ENCODE measurements at places on chromosomes 5 and 9. TPM values are rescaled to one million over a fixed set of nuclear protein-coding genes. Genes with fewer than 3 reads are reported as not detected.

The OSMR gene
- not detected for total RNA-seq

The GPR150 gene
- 1.2 TPM for total RNA-seq

The PCDHGA1 gene
- total RNA-seq: 0.11 TPM

The FCN2 gene
- not detected for total RNA-seq

The BRINP1 gene
- total RNA-seq: not detected

The NKD2 gene
- total RNA-seq: 0.36 TPM

The TNPO1 gene
- total RNA-seq: 76.2 TPM

The SAPCD2 gene
- 26.4 TPM for total RNA-seq

The AK8 gene
- total RNA-seq: 0.30 TPM

The EIF4E1B gene
- total RNA-seq: not detected

The SNX18 gene
- total RNA-seq: 26.2 TPM

The ESM1 gene
- 0.42 TPM for total RNA-seq

The FAM153A gene
- 42.0 TPM for total RNA-seq

The PCDHA10 gene
- not detected for total RNA-seq

The NRG2 gene
- not detected for total RNA-seq

The PCDHB4 gene
- total RNA-seq: not detected

The PCDHB14 gene
- total RNA-seq: not detected

The CAMLG gene
- total RNA-seq: 24.7 TPM

The CATSPER3 gene
- total RNA-seq: 0.44 TPM

The CNTNAP3 gene
- not detected for total RNA-seq

The CKMT2 gene
- total RNA-seq: not detected

The PCDHB3 gene
- total RNA-seq: not detected

The PCDHB2 gene
- not detected for total RNA-seq

The PCDHB9 gene
- not detected for total RNA-seq

The PTPN3 gene
- not detected for total RNA-seq

The ANXA2R gene
- total RNA-seq: 41.1 TPM

The KIF27 gene
- 3.4 TPM for total RNA-seq

The CXCL14 gene
- not detected for total RNA-seq

The RASGEF1C gene
- not detected for total RNA-seq

The ALDOB gene
- total RNA-seq: not detected

The C5orf24 gene
- 32.4 TPM for total RNA-seq

The GLT6D1 gene
- not detected for total RNA-seq

The AQP7 gene
- not detected for total RNA-seq

The PCDHGA8 gene
- total RNA-seq: 0.11 TPM

The PCDHGA11 gene
- 0.09 TPM for total RNA-seq

The FAM221B gene
- not detected for total RNA-seq

The NR6A1 gene
- 0.06 TPM for total RNA-seq

The CCDC180 gene
- total RNA-seq: 5.8 TPM

The TNFSF15 gene
- 1.0 TPM for total RNA-seq

The MYOZ3 gene
- total RNA-seq: not detected

The TNIP1 gene
- 172 TPM for total RNA-seq

The FAM78A gene
- 104 TPM for total RNA-seq

The AMBP gene
- not detected for total RNA-seq

The TAF11L10 gene
- total RNA-seq: not detected

The HTR4 gene
- total RNA-seq: not detected

The NME5 gene
- not detected for total RNA-seq

The CAVIN4 gene
- 0.23 TPM for total RNA-seq

The CARD9 gene
- total RNA-seq: 0.61 TPM

The FOXI1 gene
- total RNA-seq: not detected

The CD72 gene
- total RNA-seq: 18.4 TPM

The IRX1 gene
- total RNA-seq: not detected

The ITGA1 gene
- 21.7 TPM for total RNA-seq

The CEL gene
- total RNA-seq: 1.4 TPM

The RNF183 gene
- total RNA-seq: 0.37 TPM
